T1000 (cell line): ENCODE measurements at places on chromosomes 12 and 14.

DNA sequence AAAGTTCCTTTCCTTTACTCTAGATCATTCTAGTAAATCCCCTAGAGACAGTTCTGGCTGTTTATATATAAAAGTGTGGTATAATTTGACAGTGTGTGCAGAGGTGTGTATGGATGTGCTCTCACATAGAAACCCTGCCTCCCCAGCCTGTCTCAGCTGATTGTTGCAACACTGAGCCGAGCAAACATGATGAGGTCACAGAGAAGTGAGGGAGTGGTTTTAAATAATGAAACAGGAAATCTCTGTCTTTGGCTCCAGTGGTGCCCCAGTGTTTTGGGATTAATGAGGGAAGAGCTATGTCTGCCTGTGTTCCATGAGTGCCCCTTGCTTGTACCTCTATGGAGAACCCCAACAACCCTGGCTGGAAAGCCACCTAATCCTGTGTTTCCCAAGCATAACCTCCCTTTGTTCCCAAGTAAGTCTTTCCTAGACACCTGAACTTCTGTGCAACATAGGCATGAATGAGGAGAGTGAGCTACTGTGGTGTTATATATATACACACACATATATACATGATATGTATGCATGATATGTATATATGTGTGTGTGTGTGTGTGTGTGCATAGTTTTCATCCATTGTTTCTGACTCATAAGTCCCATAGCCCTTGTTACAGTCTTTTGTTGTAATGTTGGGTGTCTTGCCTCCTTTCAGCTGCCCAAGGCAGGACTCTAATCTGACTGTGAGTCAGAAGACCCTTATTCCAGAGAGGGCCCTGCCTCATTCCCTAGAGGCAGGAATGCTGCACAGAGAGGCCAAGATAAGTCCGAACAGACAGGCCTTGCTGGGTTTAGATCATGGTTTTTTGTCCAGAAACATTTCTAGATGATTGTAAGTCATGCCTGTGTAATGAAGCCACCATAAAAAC lies 18.0 kb downstream of the TRAF3 start:
- DNase-seq: no peak

- no peak for DNase-seq
Measured at GRCh38 chr12:109112720-109113465, 3.5 kb upstream of the ACACB start.

DNA sequence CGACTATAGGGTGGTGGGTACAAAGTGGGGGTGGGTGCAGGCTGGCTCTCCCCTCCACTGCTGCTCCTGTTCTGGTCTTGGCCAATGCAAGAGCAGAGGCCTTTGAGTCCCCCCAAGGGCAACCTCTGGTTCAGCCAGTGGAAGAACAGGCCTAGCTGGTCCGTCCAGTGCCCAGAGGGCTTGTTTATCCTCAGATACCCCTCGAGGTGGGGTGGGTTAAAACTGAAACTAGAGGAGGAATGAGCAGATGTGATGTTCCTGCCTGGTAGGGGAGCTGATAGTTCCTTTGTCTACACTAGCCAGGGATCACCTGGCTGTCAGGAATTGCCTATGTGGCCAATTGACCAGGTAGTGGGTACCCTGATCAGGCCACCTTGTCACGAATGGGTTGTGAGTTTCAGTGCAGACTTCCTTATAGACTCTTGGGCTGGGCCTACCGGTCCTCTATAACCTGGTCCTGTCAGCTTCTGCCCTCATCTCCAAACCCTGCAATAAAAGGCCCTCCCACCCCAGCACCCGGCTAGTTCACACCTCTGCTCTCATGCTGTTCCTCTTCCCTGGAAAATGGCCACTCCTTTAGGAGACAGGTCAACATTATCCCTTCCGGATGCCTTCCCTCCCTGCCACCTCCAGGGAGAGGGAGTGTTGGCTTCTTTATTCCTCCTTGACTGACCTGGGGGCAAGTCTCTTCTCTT lies 10.7 kb upstream of the HSP90AA1 start:
- no peak for DNase-seq

- peak; percentile 15 for DNase-seq
Measured at GRCh38 chr14:72892103-72892878, 1.6 kb downstream of the DPF3 start.

- DNase-seq: no peak
Measured at GRCh38 chr12:114850661-114851275, 166.8 kb upstream of the TBX3 start.

- DNase-seq: no peak
Measured at GRCh38 chr12:54026640-54027441, 1.4 kb upstream of the HOXC6 start.

- DNase-seq: no peak
Measured at GRCh38 chr12:130526813-130527212, 189.1 kb downstream of the PIWIL1 start.

GRCh38 chr14:75333606-75334548 lies 55.2 kb downstream of the FOS start:
- DNase-seq: no peak

DNA sequence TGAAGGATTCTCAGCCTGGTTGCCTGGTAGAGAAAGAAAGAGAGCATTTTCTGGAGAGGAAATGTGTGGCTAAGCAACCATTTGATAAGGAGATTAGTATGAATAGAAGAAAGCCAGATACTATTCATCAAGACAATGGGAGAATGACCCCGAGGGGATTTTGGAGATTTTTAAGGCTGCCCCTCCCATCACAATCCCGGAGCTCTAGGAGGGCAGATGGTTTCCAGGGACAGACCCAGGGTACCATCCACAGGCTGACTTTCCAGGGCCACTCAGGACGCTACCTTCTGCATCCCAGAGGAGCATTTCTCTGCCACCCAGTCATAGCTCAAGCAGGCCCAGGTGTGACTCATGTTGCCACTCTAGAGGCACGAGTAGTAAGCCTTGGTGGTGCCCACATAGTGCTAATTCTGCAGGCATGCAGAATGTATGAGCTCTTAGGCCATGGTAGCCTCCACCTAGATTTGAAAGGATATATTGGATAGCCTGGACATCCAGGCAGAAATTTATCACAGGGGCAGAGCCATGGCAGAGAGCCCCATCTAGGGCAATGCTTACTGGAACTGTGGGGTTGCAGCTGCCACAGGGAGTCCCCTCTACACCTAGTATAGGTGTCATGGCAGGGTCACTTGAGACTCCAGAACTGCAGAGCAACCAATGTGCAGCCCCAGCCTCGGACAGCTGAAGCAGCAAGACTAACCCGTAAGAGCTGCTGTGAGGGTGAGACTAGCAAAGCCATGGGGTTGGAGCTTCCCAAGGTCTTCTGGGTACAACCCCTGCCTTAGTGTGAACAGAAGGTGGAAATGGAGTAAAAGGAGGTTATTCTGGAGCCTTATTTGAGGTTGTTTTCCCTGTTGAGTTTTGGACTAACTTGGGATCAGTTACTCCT lies 366.0 kb downstream of the ZFP36L1 start:
- DNase-seq: no peak

- no peak for DNase-seq
Measured at GRCh38 chr12:121839993-121840761, 18.5 kb downstream of the HPD start.

GRCh38 chr12:14272956-14273912 lies 92.2 kb upstream of the ATF7IP start:
- no peak for DNase-seq

- DNase-seq: no peak
Measured at GRCh38 chr12:111181143-111181726, 187.7 kb downstream of the PHETA1 start.

- DNase-seq: no peak
Measured at GRCh38 chr14:33527023-33527634, 423.7 kb downstream of the EGLN3 start.

DNA sequence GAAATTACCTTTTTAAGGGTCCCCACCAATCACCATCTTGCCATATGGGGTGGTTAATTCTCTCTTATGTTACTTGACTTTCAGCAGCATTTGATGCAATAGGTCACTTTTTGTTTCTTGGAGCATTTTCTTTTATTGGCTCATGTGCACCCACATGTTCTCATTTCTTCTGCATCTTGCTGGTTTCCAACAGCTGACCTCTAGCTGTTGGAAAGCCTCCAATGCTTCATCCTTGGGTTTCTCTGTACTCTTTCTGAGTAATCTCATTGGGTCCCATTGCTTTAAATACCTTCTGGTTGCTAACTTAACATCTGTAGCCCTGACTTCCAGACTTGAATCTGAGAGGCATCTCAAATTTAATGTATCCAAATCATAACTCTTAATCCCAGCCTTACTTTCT lies 116.8 kb downstream of the CRADD start:
- DNase-seq: no peak
